ENCODE measurements at places on chromosomes 5 and 9.
A peak's percentile ranks its signal among the peaks of the same experiment; 100 is the strongest.

DNA sequence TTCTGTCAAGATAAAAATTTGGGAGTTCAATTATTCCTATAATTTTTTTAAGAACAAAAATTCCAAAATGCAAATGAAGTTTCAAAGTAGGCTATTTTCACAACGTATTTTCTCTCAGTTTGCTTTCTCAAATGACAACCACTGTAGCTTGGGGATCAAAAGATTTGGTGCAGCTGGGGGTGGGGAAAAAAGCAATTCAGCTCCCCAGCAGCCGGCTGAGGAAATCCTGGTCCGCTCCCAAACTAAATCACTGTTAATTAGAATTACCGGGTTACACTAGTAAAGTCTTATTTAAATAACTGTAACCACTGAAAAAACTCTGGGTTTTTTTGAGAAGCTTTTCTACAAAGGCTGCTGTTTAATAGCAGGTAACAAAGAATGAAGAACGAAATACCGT lies 5.7 kb downstream of the NR6A1 start:
- DNase-seq, result no peak

GRCh38 chr9:87528969-87529368 lies 31.3 kb downstream of the DAPK1 start:
- DNase-seq, result no peak

DNA sequence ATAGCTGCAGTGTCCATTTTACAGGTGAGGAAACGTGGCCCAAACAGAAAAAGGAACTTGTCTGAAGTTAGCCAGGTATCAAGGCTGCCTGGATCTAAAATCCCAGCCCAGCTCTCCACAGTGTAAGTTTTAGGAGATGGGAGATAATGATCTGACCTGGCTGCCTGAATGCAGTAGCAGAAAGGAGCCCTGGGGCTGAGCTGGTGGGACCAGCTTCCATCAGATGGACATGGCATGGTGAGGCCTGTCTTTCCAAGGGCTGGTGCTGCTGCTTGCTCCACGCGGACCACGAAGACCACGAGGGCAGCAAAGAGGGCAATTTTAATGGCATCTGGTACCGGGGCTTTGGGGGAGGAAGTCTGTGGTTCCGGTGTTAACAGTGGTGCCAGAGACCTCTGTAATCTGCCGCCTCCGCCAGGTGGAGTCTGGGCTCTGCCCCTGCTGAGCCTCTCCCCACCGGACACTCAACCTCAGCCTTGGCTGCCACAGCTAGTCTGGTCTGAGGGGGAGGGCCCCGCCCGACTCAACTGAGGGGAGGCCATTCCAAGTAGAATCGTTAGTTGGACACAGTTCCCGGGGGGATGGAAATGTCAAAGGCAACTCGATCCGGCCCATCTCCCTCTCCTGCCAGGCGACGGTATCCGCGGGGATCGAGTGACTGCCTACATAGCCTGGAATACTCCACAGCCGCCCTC lies 650 bp downstream of the MYORG start:
- DNase-seq, result peak; percentile 68

- DNase-seq, result no peak
Observed at GRCh38 chr9:111762556-111762955, 32.2 kb downstream of the SHOC1 start.

DNA sequence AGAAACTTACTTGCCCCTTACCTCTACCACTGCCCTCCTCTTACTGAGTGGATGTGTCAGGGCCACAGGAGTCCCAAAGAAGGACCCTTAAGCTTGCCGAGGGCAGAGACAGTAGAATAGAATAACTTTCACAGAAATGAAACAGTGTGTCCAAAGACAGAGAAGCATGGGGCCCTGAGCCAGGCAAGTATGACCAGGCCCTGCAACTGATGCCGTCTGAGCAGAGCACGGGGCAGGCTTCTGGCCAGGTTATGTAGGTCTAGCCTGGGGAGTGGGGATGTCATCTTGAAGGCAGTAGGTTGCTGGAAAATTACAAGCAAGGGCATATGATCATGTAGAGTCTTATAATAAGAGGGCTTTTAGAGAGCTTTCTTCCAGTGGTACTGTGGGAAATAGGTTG lies 415.4 kb downstream of the KDM4C start:
- DNase-seq, result no peak

DNA sequence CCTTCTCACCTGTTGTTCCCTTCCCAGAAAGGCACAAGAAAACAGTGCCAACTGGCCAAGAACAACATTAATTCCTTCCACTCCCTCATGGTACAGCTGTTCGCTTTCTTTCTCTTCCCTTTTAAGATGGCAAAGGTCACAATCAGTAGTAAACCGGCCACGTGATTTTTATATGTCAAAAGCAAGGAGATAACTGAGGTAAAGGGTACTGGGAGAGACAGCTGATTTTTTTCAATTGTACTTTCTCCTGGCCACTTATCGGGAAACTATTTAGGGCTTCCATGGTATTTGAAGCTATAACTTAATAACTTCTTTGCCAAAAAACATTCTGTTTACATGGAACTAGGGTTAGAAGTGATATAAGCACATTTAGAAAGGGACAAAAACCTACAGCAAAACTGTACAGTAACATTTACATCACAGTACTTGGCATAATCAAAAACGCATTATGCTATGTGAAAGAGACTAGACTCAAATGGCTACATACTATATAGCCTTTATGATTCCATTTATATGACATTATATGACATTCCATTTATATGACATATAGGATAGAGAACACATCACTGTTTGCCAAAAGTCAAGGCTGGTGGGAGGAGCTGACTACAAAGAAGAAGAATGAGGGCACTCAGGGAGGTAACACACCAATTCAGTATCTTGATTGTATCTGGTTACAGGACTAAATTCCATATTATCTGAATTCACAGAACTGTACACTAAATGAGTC lies 24.8 kb downstream of the PLPP1 start:
- DNase-seq, result no peak

DNA sequence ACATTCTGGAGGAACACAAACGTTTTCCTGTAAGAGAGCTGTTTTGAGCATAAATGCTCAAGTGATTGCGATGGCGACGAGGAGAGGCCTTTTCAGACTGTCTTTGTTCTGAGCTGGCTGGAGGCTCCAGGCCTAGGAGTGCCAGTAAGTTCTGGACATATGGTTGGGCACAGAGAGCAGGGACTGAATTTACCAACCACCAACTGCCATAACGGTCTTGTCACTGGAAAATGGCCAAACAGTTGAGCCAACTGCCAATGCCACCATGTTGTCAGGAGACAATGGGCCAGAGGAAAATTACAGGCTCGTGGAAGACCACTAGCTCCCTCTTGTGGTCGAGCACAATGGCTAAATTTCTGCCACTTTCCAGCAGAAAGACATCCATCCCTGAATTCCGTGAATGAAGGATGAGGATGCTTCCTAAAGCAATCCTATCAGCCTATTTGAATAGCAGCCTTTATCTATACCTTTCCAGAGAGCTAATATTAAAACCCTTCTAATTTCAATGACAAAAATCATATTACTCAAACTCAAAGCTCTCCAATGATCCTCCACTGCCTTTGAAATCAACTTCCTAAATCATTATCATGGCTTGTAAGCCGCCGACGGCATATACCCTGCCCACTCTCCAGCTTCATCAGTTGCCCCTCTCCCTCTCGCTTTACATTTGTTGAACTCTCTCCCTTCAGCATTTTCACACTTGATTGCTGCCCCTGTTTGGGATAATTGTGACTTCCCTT lies 66.9 kb upstream of the GLIS3 start:
- peak; percentile 4 for DNase-seq

GRCh38 chr9:71479621-71480020 lies 288.7 kb downstream of the CEMIP2 start:
- DNase-seq, result no peak

- DNase-seq, result no peak
Observed at GRCh38 chr9:134522502-134522848, 119.1 kb upstream of the COL5A1 start.

DNA sequence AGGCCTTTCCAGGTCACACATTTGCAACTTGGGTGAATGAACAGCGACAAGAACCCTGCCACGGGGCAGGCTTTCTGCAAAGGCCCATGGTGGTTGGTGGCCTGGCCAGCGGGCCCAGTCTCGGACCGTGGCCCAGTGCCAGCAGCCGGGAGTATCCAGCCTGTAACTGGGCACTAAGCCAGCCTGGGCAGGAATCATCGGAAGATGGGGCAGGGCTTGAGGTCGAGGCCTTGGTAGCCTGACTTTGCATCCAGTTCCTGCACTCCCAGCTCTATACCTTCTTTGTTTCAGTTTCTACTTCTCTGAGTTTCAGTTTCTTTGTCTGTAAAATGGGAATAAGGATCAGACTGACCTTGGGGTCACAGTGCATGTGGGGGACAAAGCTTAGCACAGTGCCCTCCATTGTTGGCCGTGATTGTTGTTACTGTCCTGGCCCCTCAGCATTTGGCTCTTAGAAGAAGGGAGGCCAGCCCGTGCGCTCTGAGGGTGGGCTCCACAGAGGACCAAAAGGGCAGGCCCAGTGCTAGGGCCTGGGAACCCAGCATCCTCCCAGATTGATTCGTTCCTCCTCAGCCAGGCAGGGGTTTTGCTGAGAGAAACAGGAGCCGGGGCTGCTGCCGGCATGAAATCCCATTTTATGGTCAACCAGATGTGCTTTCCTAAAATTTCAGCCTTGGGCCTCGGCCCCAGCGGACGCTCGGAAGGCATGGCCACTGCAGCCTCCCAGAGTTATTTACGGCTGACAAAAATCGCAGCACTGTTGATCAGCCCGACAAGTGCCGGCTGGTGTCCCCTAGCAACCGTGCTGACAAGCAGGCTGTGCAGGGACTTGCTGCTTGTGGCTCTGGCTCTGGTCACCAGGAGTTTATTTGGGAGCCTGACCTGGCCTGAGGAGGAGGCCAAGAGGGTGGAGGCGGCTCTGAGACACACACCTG lies 43.6 kb downstream of the JADE2 start:
- DNase-seq, result no peak

DNA sequence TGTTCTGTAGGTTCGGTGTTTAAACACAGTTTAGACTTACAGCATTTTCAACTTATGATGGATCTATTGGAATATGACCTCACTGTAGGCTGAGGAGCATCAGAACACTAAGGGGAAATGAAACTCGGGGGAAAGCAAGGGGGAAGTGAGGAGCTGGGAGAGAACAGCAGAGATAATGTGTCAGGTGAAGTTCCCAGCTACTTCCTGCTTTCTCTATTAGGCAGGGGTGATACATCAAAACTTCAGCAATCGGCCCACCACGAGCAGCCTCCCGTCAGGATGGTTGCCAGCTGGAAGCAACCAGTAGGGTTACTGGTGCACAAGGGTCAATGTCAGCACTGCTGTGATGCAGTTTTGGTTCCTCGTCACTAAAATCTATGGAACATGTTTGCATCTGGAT lies 34.3 kb downstream of the FAT2 start:
- no peak for DNase-seq

DNA sequence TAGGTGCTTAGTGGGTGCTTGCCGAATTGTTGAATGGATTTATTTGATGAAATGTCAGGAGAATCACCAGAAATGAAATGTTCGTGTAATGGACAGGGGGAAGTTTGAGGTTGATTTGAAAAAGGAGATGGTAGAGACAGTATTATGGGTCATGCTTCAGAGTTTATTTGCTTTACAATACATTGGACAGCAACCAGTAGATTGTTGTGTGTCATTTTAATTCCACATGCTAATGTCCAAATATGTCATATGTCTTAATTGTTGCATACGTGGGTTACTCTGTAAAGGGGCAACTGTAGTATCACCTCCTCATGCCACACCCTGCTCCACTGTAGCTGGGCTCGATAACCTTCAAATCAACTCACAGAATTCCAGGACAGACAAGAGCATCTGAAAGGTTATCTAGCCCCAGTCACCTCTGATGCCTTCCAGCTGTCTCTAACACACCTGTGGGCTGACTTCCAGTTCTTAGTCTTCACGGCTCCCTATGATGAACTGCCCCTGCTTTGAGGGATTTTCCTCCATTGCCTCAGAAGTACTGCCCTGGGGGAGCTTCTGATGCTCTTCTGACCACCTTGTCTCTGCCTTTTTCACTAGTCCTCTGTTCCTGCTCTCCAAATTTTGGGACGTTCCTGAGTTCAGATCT lies 1.7 kb downstream of the PDCD1LG2 start:
- DNase-seq, result no peak

GRCh38 chr9:121261107-121261460 lies 6.9 kb upstream of the GSN start:
- no peak for DNase-seq

- no peak for DNase-seq
Observed at GRCh38 chr5:101866473-101866872, 429.6 kb downstream of the SLCO4C1 start.

DNA sequence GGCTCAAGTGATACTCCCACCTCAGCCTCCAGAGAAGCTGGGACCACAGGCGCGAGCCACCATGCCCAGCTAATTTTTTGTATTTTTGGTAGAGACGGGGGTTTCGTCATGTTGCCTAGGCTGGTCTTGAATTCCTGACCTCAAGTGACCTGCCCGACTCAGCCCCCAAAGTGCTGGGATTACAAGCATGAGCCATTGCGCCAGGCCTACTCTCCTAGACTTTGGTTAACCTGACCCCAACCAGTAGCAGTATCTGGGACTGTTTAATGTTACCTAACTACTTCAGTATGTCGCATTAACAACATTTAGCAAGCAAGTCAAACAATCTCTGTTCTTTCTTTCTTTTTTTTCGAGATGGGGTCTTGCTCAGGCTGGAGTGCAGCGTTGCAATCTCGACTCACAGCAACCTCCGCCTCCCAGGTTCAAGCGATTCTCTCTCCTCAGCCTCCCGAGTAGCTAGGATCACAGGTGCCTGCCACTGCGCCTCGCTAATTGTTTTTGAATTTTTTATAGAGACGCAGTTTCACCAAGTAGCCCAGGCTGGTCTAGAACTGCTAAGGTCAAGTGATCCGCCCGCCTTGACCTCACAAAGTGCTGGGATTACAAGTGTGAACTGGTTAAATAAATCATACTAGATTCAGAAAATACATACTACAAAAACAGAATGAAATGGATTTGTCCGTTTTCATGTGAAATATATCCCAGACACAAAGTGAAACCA lies 2.0 kb downstream of the AK3 start:
- no peak for DNase-seq

- DNase-seq, result no peak
Observed at GRCh38 chr9:8364026-8364752, 564.6 kb upstream of the DMAC1 start.

DNA sequence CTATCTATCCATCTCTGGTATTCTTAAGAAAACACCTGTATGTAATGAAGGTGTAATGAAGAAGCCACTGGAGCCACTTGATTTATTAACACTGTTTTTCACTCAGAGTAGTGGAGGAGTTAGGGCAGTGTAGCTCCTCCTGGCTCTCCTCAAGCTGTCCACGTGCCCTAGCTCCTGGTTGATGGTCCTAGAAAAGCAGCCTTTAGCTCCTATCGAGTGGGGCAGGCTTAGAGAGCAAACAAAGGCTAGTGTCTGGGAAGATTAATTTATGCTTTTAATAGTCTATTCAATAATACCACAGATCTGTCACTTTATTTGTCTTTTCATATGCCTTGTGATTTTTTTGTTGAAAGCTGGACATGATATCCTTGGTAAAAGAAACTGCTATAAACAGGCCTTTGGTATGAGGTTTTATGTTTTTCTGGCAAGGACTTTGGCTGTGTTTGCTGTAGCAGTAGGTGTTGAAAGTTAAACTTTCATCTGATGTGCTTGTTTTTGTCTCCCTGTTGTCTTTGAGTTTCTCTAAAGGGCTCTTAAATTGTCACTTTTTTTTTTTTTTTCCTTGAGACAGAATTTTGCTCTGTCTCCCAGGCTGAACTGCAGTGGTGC lies 141.1 kb downstream of the GCNT1 start:
- DNase-seq, result no peak

All from T47D (cell line).